ENCODE measurements at places on chromosomes 11 and 22. TPM values are rescaled to one million over a fixed set of nuclear protein-coding genes. Genes with fewer than 3 reads are reported as not detected.
A peak's percentile ranks its signal among the peaks of the same experiment; 100 is the strongest.

GRCh38 chr22:38872831-38873248 is 824 bp upstream of the CBX6 start:
- H3K36me3 ChIP-seq, result peaks cover 5% of the 10 kb centered on the region
- H3K27me3 ChIP-seq, result no peaks in the 10 kb centered on the region
- peaks cover 26% of the 10 kb centered on the region for H3K4me1 ChIP-seq
- peak overlapping the region; percentile 70 for H3K4me3 ChIP-seq

DNA sequence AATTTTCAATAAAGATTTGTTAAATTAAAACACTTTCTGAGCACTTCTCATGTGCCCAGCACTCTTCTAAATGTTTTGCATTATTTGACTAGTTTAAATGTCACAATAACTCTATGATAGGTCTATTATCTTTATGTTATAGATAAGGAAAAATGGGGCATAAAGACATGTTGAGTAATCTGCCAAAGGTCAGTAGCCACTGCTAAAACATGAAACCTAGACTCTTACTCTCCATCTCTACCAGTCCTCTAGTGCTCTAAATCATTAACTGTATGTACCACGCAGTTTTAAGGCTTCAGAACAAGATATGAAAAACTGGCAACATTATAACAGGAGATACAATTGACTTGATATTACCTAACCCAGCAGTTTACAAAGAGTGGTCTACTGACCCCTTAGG is 6.9 kb downstream of the RAB6A start:
- H3K4me3 ChIP-seq, result no peak overlapping the region
- no peaks in the 10 kb centered on the region for H3K27me3 ChIP-seq
- no peak for DNase-seq

GRCh38 chr11:69479591-69480271 is 1.7 kb upstream of the LINC01488 start:
- no peak overlapping the region for H3K27ac ChIP-seq
- DNase-seq, result no peak
- H3K36me3 ChIP-seq, result no peaks in the 10 kb centered on the region
- H3K4me3 ChIP-seq, result no peak overlapping the region

- H3K4me1 ChIP-seq, result no peaks in the 10 kb centered on the region
- H3K27me3 ChIP-seq, result no peaks in the 10 kb centered on the region
- no peaks in the 10 kb centered on the region for H3K36me3 ChIP-seq
- peak; percentile 69 for DNase-seq
Measured at GRCh38 chr11:13963169-13963948, 836 bp downstream of the SPON1 start.

- H3K36me3 ChIP-seq, result peaks cover 3% of the 10 kb centered on the region
- H3K27ac ChIP-seq, result no peak overlapping the region
- no peaks in the 10 kb centered on the region for H3K27me3 ChIP-seq
- no peak overlapping the region for H3K4me3 ChIP-seq
- no peak for DNase-seq
Measured at GRCh38 chr22:24026733-24027132, 15.6 kb downstream of the CABIN1 start.

DNA sequence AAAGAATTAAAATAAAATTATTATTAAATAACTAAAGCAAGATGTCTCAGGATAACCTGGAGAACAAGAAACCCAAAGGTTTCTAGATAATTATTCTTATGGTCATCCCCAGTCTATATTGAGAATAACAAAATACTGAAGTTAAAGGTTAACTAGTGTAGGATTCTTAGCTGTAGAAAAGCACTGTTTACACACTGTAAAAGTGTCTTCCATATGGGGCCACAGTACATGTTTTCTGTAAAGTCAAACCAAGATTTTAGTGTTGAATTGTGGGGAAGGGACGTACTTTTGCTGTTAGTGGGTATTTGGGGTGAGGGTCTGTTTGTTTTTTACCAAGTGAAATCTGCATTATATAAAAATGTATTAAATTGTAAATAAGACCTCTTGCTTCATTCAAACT is 47.5 kb upstream of the SOX6 start:
- no peaks in the 10 kb centered on the region for H3K27me3 ChIP-seq
- no peaks in the 10 kb centered on the region for H3K4me1 ChIP-seq
- no peak overlapping the region for H3K27ac ChIP-seq

- no peak overlapping the region for H3K4me3 ChIP-seq
- no peak overlapping the region for H3K27ac ChIP-seq
- H3K4me1 ChIP-seq, result no peaks in the 10 kb centered on the region
- no peaks in the 10 kb centered on the region for H3K27me3 ChIP-seq
- H3K36me3 ChIP-seq, result no peaks in the 10 kb centered on the region
Measured at GRCh38 chr11:110795112-110795624, 82.9 kb upstream of the ARHGAP20 start.

CASP5 gene
- total RNA-seq, result not detected

PHETA2 gene
- 41.5 TPM for total RNA-seq

OR8D4 gene
- total RNA-seq, result not detected

HOATZ gene
- not detected for total RNA-seq

MDK gene
- 93.3 TPM for total RNA-seq

SPI1 gene
- total RNA-seq, result 98.2 TPM

All from ascending aorta (tissue), 2 donors.